ENCODE measurements at places on chromosomes 13 and 19. TPM values are rescaled to one million over a fixed set of nuclear protein-coding genes. Genes with fewer than 3 reads are reported as not detected.

The KLK15 gene
- not detected for total RNA-seq

The PCCA gene
- total RNA-seq = 20.2 TPM

- no peaks in the 10 kb centered on the region for H3K27me3 ChIP-seq
- peaks cover 13% of the 10 kb centered on the region for H3K4me1 ChIP-seq
- peaks cover 2% of the 10 kb centered on the region for H3K36me3 ChIP-seq
- no peak overlapping the region for H3K4me3 ChIP-seq
Measured at GRCh38 chr13:77185721-77186120, 141.2 kb downstream of the MYCBP2 start.

- H3K27me3 ChIP-seq = no peaks in the 10 kb centered on the region
- H3K4me3 ChIP-seq = peak overlapping the region; percentile 77
Measured at GRCh38 chr19:52961981-52962380, 700 bp downstream of the ZNF816 start.

GRCh38 chr19:32647361-32647760 lies 27.6 kb downstream of the ANKRD27 start:
- H3K4me3 ChIP-seq = no peak overlapping the region
- H3K4me1 ChIP-seq = no peaks in the 10 kb centered on the region
- peaks cover 22% of the 10 kb centered on the region for H3K36me3 ChIP-seq
- H3K27ac ChIP-seq = no peak overlapping the region
- no peaks in the 10 kb centered on the region for H3K27me3 ChIP-seq

DNA sequence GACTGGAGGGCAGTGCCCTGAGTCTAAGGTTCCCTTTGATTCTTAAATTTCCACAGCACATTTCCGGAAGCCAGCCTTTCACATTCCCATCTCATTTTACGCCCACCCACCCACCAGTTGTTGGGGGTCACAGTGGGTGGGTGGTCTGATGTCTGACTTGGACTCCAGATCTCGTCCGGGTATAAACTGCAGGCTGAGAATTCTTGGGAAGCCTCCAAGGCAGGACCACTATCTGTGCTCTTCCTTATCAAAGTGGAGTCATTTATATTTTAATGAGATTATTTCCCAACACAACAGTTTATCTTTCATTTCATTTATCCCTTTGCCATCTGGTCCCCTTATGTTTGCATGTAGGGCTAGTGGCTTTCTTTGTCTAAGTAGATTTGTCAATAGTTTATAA lies 3.6 kb upstream of the FAM124A start:
- H3K27me3 ChIP-seq = peaks cover 7% of the 10 kb centered on the region
- no peaks in the 10 kb centered on the region for H3K36me3 ChIP-seq
- H3K4me1 ChIP-seq = peaks cover 7% of the 10 kb centered on the region
- H3K27ac ChIP-seq = no peak overlapping the region
- no peak for DNase-seq

DNA sequence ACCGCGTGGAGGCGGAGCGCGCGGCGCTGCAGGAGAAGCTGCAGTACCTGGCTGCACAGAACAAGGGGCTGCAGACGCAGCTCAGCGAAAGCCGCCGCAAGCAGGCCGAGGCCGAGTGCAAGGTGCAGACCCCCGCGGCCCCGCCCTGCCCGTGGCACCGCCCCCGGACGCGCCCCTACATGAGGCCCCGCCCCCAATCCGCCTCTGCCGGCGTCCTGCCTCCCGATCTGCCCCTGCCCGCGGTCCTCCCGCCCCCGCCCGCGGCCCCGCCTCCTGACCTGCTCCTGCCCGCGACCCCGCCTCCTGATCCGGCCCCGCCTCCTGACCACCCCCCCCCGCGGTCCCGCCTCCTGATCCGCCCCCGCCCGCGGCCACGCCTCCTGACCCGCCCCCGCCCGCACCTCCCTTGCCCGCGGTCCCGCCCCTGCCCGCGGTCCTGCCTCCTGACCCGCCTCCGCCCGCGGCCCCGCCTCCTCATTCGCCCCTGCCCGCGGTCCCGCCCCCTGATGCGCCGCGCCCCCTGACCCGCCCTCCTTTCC lies 11.7 kb downstream of the PRR36 start:
- peak overlapping the region; percentile 3 for H3K4me3 ChIP-seq
- DNase-seq = peak; percentile 49
- no peaks in the 10 kb centered on the region for H3K4me1 ChIP-seq
- H3K36me3 ChIP-seq = no peaks in the 10 kb centered on the region

DNA sequence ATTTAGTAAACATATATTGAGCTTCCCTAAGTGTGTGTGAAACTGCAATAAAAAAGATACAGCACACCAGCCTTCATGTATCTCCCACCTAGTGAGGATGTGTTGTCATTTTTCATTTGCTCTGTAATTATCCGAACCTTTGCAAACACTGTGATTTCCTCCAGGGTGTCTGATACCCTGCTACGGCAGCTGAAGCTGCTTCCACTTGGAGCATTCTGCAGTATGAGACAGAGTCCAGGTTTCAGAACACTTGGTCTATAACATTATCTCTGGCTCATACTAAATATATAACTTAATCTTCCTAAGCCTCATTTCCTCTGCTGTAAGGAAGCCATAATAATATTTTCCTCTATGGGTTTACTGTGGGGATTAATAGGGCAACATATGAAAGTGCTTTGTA lies 1338.1 kb upstream of the SLC10A2 start:
- no peak overlapping the region for H3K27ac ChIP-seq
- H3K27me3 ChIP-seq = no peaks in the 10 kb centered on the region
- DNase-seq = no peak
- no peak overlapping the region for H3K4me3 ChIP-seq
- H3K4me1 ChIP-seq = peaks cover 11% of the 10 kb centered on the region

The ESD gene
- total RNA-seq = 81.1 TPM

- H3K4me1 ChIP-seq = no peaks in the 10 kb centered on the region
- no peaks in the 10 kb centered on the region for H3K27me3 ChIP-seq
- H3K36me3 ChIP-seq = no peaks in the 10 kb centered on the region
- H3K27ac ChIP-seq = no peak overlapping the region
Measured at GRCh38 chr19:36605877-36606478, 865 bp downstream of the ZNF382 start.

GRCh38 chr19:30535011-30535410 lies 162.8 kb downstream of the ZNF536 start:
- no peak overlapping the region for H3K4me3 ChIP-seq
- no peaks in the 10 kb centered on the region for H3K27me3 ChIP-seq
- H3K36me3 ChIP-seq = no peaks in the 10 kb centered on the region
- H3K4me1 ChIP-seq = no peaks in the 10 kb centered on the region

The MAG gene
- total RNA-seq = not detected

DNA sequence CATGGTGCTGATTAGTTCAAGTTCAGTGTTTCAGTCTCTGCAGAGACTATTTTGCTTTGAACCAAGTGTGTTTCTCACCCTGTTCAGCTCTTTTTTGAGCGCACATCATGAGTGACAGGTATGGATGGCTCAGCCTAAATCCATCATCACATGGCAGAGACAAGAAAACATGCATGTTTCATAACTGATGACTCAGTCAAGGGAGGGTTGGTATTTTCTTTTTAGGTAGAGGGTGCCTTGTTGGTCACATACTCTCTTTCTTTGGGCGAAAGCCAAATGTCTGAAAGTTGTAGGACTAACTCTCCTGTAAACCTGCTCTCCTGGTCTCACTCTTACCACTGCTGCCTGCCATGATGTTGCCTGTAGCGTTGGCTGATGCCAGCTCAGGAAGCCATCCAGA lies 48.1 kb upstream of the RAP2A start:
- H3K27ac ChIP-seq = no peak overlapping the region
- H3K4me3 ChIP-seq = no peak overlapping the region
- DNase-seq = no peak

The ZNF43 gene
- total RNA-seq = 21.1 TPM

GRCh38 chr13:76289558-76289957 lies 596.6 kb downstream of the KCTD12 start:
- H3K36me3 ChIP-seq = no peaks in the 10 kb centered on the region
- no peak overlapping the region for H3K4me3 ChIP-seq
- H3K4me1 ChIP-seq = peaks cover 12% of the 10 kb centered on the region
- H3K27ac ChIP-seq = no peak overlapping the region
- DNase-seq = no peak
- no peaks in the 10 kb centered on the region for H3K27me3 ChIP-seq

- H3K27ac ChIP-seq = no peak overlapping the region
- DNase-seq = no peak
- H3K4me1 ChIP-seq = no peaks in the 10 kb centered on the region
- H3K27me3 ChIP-seq = no peaks in the 10 kb centered on the region
Measured at GRCh38 chr19:31693933-31694269, 344.7 kb upstream of the TSHZ3 start.

DNA sequence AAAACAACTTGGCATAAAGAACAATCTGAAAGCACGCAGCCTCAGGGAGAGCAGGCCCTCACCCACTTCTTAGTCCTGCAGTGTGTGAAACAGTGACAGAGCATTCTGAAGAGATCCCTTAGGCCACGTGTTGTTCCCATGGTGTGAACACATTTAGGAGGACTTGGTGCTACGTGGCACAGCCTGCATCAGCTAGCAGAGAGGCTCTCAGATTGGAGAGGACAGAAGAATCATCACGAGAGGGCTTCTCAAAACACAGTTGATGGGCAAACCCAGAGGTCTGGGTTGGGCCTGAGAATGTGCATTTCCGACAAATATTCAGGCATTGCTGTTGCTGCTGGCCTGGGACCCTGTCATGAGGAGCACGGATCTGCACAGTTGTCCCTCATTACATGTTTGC lies 26.1 kb upstream of the TFDP1 start:
- H3K27ac ChIP-seq = no peak overlapping the region
- no peak for DNase-seq
- peaks cover 4% of the 10 kb centered on the region for H3K4me1 ChIP-seq
- no peaks in the 10 kb centered on the region for H3K36me3 ChIP-seq
- no peak overlapping the region for H3K4me3 ChIP-seq
- H3K27me3 ChIP-seq = no peaks in the 10 kb centered on the region

GRCh38 chr13:113802090-113802531 lies 43.1 kb downstream of the TMEM255B start:
- no peaks in the 10 kb centered on the region for H3K27me3 ChIP-seq
- DNase-seq = no peak
- no peak overlapping the region for H3K4me3 ChIP-seq

The C19orf53 gene
- total RNA-seq = 126 TPM

DNA sequence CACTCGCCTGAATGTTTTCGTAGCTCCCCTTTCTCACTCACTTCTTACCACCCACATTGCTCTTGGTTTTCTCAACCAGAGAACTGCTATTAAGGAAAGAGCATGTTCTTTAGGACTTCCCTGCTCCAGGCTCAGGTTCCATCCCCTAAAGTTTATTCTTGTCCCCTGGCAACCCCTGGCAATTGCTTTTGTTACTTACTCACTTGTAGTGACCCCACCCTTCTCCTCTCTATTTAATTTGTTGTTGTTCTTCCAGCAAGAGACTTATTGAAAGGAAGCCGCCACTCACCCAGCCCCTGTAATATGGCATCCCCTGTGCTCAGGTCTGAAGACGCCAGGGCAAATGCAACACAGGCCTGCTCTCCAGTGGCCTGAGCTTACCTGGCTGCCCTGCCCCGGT lies 233.7 kb upstream of the SOX21 start:
- H3K27me3 ChIP-seq = peaks cover 19% of the 10 kb centered on the region
- H3K27ac ChIP-seq = no peak overlapping the region
- H3K4me1 ChIP-seq = no peaks in the 10 kb centered on the region
- no peaks in the 10 kb centered on the region for H3K36me3 ChIP-seq
- DNase-seq = no peak

DNA sequence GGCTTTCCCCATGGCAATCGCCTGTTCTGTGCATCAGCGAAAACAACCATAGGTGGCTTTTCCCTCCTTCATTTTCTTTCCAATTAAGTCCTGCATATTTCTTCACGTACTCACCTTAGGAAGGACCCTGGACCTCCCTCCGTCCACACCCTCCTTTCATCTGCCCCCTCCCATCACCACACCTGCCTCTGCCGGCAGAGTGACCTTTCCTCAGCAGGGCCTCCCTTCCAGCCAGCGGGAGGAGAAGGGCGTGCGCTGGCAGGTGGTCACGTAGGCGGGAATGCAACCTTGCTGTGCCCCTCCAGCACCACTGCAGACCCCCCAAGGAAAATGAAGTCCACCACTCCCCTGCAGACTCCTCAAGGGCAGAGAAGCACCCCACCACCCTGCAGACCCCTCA lies 61.1 kb downstream of the GSX1 start:
- DNase-seq = no peak
- H3K4me3 ChIP-seq = no peak overlapping the region
- H3K4me1 ChIP-seq = no peaks in the 10 kb centered on the region

GRCh38 chr19:54660964-54661363 lies 1.8 kb upstream of the LILRB4 start:
- no peaks in the 10 kb centered on the region for H3K27me3 ChIP-seq
- no peaks in the 10 kb centered on the region for H3K36me3 ChIP-seq
- no peak for DNase-seq
- no peak overlapping the region for H3K27ac ChIP-seq

GRCh38 chr19:19538061-19538784 lies at the start of gene CILP2:
TSS of gene CILP2 (plus strand) at chr19:19538265. CDS start at chr19:19538350, 85 bp downstream.
- H3K27me3 ChIP-seq = peaks cover 25% of the 10 kb centered on the region
- no peaks in the 10 kb centered on the region for H3K36me3 ChIP-seq
- no peak within 1 kb of the TSS for H3K4me3 ChIP-seq
- H3K27ac ChIP-seq = no peak within 1 kb of the TSS

The PRRG2 gene
- 1.5 TPM for total RNA-seq

GRCh38 chr19:11580116-11580515 lies 2.7 kb upstream of the ACP5 start:
- DNase-seq = no peak
- no peak overlapping the region for H3K4me3 ChIP-seq
- H3K27me3 ChIP-seq = peaks cover 3% of the 10 kb centered on the region
- H3K36me3 ChIP-seq = no peaks in the 10 kb centered on the region
- no peaks in the 10 kb centered on the region for H3K4me1 ChIP-seq

DNA sequence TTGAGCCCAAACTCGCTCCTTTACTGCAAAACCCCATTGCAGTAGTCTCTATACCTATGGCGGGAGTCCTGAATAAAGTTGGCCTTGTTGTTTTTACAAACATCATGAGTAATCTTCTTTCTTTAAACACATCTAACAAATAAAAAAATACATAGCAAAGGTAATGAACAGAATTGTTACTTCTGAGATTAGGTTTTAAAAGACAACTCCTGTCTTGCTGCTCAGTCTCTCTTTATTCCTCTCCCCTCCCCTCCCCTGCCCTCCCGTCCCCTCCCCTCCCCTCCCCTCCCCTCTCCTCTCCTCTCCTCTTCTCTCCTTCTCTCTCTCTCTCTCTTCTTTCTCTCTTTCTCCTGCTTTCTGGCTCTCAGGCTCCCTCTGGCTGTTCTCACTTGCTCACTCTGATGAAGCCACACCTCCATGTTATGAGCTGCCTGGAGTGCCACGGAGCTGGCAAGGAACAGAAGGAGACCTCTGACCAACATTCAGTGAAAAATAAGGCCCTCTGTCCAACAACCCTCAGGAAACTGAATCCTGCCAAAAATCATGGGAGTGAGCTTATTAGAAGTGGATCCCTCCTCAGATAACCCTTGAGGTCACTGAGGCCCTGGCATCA lies 300.7 kb upstream of the MIR17HG start:
- H3K27me3 ChIP-seq = no peaks in the 10 kb centered on the region
- no peaks in the 10 kb centered on the region for H3K4me1 ChIP-seq
- H3K4me3 ChIP-seq = no peak overlapping the region
- no peak overlapping the region for H3K27ac ChIP-seq
- no peak for DNase-seq

GRCh38 chr13:80161896-80162295 lies 179.0 kb downstream of the SPRY2 start:
- no peaks in the 10 kb centered on the region for H3K36me3 ChIP-seq
- H3K27me3 ChIP-seq = no peaks in the 10 kb centered on the region
- H3K4me3 ChIP-seq = no peak overlapping the region
- no peaks in the 10 kb centered on the region for H3K4me1 ChIP-seq

The ZNF540 gene
- total RNA-seq = 0.75 TPM

- H3K36me3 ChIP-seq = peaks cover 13% of the 10 kb centered on the region
- no peak overlapping the region for H3K4me3 ChIP-seq
- H3K27ac ChIP-seq = no peak overlapping the region
- no peaks in the 10 kb centered on the region for H3K27me3 ChIP-seq
- no peaks in the 10 kb centered on the region for H3K4me1 ChIP-seq
- DNase-seq = no peak
Measured at GRCh38 chr19:9608912-9609311, 12.1 kb downstream of the ZNF561 start.

The ZNF155 gene
- total RNA-seq = 5.9 TPM

All from endothelial cell of umbilical vein (primary cell).